ENCODE measurements at places on chromosomes 4 and X.

DNA sequence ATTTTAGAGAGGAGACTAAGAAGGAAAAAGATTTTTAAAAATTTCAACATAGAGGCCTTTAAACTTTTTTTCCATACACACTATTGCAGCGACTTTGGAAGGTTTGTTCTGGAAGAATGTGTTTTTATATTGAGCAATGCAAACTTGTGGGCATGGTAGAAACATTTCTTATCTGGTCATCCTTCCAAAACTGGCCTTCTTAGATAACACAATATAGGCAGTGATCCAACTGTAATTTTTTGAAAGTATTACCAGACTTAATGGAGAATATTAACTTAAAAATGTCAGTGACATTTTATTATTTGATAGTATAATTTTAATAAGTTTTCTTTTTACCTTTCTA, 25.6 kb downstream of the FHDC1 start:
- no peak for DNase-seq

- DNase-seq: no peak
Observed at GRCh38 chr4:57661517-57662090, 551.4 kb upstream of the IGFBP7 start.

DNA sequence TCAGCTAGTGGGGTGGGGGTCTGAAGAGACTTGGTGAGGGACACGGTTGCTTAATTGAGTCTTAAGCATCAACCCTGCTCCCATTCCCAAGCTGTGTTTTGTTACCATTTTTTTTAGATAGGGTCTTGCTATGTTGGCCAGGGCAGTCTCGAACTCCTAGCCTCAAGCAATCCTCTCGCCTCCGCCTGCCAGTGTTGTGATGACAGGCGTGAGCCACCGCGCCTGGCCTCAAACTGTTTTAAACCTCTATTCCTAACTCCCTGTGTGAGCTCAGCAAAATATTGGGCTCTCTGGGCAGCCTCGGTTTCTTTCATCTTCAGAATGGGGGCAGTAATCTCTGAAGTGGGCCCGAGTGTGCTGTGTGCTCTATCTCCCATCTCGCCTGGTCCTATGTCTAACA, 26.3 kb upstream of the BCORL1 start:
- DNase-seq: no peak

GRCh38 chr4:155809835-155810234, 51.0 kb downstream of the GUCY1B1 start:
- DNase-seq: peak; percentile 43

Measured in neuronal stem cell (in vitro differentiated cells).